ENCODE measurements at places on chromosomes 2 and 18.

GRCh38 chr2:37326285-37326684, 1.7 kb upstream of the PRKD3 start:
- DNase-seq = no peak

GRCh38 chr2:177542396-177542795, 149.8 kb downstream of the AGPS start:
- DNase-seq = no peak

DNA sequence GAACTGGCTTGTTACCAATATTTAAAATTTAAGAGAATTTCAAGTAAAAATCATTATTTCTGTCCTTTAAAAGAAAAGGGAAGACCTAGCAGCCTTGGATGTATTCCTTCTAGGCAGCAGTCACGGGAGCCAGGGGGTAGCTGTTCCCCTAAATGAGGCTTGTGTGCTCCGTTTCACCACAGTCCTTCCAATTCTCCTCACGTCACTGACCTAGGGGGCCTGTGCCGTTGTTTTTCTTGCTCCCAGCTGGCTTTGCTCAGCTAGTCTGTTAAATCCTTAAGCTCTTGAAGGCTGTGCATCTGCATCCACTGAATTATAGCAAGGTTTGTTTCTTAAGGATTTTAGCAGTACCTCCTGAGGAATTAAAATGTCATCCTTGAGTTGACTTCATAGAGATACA, 9.9 kb downstream of the KLHL23 start:
- no peak for DNase-seq

GRCh38 chr2:172846551-172846950, 110.9 kb downstream of the RAPGEF4 start:
- no peak for DNase-seq

DNA sequence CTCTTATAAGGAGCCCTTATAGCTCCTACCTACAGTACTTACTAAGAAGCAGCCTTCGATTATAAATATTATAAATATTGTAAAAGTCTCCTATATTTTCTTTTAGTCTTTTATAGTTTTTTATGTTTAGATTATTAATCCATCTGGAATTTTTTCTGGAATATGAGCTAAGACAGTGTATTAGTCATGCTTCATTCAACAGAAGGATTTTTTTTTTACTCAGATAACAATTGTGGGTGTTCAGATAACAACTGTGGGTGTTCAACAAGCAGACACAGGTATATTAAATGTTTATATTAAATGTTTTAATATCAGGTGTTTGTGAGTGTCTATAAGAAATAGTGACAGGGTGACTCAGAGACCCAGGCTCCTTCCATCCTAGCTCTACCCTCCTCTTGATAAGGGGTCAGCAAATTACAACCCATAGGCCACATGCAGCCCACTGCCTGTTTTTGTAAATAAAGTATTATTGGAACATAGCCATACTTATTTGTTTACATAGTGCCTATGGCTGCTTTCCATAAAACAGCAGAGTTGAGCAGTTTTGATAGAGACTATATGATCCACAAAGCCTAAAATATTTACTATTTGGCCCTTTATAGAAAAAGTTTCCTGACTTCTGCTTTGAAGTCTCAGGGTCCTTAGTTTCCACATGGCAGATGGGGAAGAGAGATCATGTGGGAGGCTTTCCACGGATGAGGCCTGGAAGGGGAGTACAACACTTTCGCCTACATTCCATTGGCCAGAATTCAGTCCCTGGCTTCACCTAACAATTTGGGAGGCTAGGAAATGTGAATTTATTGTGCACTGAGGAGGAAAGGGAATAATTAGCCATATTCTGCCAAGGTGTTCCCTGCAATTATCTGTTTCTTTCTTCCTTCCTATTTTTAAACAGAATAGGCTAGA, 4.3 kb upstream of the SPATS2L start:
- DNase-seq = no peak

DNA sequence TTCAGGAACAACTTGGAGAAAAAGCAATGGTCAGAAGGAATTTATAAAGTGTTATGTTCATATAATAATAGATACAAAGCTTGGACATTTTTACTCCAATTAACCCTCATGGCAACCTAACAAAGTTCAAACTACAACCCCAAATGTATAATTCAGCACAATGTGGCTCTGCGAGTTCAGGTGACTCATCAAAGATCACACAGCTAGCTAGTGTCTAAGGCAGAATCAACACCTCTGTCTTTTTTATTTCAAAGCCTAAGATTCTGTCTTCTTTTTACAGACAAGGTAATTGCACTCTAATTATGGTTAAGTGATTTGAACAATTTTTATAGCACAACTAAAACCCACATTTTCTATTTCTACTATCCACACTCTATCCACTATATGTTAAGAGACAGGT, 90.5 kb downstream of the CHST9 start:
- no peak for DNase-seq

DNA sequence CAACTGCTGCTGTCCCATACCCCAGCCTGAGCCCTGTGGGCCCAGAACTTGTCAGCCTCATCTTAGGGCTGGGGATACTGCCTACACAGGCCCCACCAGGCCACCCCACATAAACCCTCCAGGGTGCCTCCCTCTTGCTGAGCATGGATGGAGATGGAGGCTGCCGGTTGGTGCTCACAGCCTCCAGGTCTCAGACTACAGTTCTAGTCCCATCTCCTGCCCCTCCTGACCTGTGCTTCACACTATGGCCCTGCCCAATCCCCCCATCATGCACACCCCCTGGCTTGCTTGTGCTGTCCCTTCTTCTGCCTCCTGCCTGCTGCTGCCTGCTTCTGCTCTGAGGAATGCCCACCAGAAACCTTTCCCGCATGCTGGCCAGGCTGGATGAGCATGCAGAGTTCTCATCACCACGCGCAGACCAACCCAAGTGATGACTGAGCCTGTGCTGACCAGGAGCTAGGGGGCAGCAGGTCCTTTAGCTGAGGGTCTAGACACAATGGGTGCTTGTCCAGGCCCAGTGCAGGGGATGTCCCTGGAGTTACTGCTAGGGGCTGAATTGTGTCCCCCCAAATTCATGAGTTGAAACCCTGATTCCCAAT, 138.4 kb upstream of the HS6ST1 start:
- no peak for DNase-seq

All from AML-193 (cell line).